ENCODE measurements at places on chromosomes 3 and 15.

- no peak for DNase-seq
Observed at GRCh38 chr3:155934230-155934629, 63.8 kb downstream of the GMPS start.

DNA sequence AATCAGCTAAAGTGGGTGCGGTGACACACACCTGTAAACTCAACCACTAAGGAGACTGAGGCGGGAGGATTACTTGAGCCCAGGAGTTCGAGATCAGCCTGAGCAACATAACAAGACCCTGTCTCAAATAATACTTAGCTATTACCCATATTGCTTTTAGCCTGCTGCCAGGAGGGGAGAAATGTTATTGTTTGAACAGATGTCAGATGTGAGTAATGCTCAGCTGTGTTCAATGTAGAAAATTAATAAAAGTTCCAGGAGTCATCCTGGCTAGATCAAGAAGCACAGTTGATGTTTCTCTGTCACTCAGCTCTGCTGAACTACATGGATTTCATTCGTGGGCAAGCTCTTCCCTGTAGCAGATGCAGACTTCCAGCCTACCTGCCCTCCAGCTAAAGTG lies 22.2 kb downstream of the LSM3 start:
- peak; percentile 18 for DNase-seq

- DNase-seq, result no peak
Observed at GRCh38 chr3:180066598-180066997, 29.9 kb upstream of the PEX5L start.

DNA sequence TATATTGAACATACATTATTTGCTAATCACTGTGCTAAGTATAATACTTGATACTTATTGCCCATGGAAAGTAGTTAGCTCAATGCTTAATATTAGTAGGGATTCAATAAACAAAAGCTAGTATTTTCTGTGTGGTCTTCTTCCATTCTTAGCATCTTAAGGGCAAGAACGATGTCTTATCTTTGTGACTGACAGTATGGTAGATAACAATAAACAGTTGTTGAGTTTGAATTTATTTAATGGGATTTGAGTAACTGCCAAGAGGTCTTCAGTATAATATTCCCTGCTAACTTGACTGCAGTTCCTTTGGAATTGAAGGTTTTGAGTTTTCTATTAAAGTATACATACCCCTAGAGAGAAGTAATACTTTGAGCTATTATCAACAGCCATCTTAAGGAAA lies 70.1 kb downstream of the ZNF609 start:
- DNase-seq, result no peak

DNA sequence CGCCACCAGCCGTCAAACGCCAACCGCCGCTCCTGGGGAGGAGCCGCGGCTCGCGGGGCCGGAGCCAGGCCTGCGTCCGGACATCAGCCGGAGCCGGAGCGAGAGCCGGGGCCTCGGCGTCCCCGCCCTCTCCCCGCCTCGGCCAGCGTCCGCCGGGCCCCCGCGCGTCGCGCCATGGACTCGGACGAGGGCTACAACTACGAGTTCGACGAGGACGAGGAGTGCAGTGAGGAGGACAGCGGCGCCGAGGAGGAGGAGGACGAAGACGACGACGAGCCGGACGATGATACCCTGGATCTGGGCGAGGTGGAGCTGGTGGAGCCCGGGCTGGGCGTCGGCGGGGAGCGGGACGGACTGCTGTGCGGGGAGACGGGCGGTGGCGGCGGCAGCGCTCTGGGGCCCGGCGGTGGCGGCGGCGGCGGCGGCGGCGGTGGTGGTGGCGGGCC lies 359 bp downstream of the ARIH1 start:
- no peak for DNase-seq

DNA sequence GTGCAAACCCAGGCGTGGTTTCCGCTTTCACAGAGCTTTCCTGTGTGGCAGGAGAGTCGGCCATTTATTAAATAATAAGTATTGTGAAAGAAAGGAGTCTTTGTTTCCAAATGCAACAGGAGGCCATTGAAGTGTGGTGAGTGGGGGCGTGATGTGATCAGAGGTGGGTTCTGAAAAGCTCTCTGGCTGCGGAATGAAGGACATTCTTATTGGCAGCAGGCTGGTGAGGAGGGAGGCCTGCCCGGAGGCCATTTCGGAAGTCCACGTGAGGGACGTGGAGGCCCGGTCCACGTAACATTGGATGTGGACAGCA lies 11.1 kb downstream of the ARNT2 start:
- no peak for DNase-seq

DNA sequence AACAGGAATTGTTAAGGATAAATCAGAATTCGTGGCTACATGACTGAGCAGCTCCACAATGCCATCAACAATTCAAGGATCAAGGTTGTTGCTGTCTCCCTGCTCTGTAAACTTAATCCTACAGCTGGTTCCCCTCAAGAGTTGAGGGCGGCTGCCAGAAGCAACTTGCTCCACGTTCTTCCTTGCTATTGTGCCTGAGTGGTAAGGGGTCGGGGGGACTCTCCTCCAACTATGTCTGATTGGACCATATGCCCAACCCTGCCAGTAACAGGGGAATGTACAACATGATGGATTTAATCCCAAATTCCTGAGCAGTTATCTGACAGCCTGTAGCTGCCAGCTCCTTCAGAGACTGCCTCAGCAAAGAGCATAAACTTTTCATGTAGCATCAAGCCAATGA lies 37.9 kb upstream of the MECOM start:
- DNase-seq, result no peak

- no peak for DNase-seq
Observed at GRCh38 chr3:41853540-41854196, 108.2 kb downstream of the ULK4 start.

DNA sequence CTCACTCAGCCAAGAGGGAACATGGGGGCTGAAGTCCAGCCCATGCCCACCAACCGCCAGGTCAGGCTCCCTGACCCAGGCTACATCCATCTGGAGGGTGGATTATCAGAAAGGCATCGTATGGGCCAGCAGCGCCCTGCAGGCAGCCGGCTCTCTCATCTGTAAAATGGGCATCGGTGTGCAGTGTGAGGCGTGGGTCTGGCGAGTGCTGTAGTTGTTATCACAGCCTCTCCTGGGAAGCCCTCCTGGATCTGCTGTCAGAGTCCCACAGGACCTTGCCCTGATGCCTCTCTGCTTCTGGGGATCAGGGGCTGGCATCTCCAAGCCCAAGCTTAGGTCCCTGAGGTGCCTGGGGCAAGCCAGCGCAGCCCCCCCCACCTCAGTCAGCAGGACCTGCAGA lies 27.4 kb downstream of the CFAP100 start:
- DNase-seq, result no peak

- DNase-seq, result peak; percentile 50
Observed at GRCh38 chr3:138434276-138434874, at the start of gene ESYT3. Gene ESYT3 (plus strand): TSS chr3:138434616. CDS start chr3:138434799, 183 bp downstream.

DNA sequence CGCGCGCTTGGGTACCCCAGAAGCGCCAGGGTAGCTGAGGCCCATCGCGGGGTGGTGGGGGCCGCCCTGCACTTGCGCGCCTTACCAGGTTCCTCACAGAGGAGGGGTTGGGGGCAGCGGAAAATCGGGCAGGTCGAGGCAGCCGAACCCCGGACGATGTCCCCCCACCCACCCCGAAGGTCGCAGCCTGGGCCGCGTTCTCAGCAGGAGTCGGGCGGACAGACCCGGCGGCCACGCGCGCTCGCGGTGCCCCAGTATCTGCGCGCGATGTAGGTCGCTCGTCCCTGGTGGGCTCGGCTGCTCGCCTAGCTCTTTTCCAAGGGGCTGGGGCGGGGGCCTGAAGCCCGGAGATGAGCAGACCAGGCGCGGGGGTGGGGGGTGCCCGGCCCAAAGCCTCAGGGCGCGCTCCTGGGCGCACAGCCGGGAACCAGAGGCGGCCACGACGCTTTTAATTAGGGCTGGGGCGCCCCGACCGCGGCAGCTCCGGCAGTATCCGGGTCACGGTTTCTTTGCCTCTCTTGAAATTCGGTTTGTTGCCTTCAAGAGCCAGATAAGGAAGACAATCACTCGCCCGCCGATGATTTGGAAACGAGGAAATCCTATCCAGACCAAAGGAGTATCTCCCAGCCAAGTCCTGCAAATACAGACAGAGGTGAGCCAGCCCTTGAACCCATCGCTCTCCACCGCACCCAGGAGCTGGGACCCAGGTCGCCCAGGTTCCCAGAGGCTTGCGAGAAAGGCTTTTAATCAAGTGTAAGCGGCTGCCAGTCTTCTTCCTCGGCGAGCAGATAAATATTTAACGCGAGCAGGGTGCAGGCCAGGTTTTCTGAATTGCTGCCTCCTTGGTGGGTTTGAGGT lies 4.6 kb downstream of the SKOR1 start:
- no peak for DNase-seq

DNA sequence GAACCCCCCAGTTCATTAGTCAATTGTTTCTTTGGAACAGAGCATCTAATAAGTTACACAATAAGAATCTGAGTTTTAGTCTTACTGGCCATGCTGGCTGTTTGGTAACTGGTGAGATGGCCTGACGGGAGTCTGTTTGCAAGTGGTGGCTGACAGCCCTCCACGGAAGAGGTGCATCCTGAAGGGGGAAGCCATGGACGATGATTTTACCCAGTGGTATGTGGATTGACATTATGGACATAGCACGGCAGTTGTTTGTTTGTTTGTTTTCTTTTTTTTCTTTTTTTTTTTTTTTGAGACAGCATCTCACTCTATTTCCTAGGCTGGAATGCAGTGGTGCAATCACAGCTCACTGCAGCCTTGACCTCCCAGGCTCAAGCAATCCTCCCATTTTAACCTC lies 156.0 kb downstream of the RPLP1 start:
- no peak for DNase-seq

DNA sequence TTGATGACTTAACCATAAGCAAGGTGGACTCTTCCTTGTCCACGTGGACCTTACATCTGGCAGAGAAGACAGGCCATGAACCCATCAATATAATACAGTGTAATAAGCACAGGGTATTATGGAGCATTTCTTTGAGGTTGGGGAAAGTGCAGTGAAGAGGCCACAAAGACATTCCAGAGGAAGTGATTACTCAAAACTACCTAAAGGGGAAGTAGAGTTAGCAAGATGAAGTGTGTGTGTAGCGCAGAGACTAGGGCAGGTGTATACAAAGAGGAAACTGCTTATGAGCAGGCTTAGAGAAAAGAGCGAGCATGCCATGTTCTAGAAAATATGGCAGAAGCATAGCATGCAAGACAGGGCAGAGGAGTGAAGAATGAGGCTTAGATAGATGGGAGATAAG lies 17.9 kb downstream of the CP start:
- DNase-seq, result no peak

DNA sequence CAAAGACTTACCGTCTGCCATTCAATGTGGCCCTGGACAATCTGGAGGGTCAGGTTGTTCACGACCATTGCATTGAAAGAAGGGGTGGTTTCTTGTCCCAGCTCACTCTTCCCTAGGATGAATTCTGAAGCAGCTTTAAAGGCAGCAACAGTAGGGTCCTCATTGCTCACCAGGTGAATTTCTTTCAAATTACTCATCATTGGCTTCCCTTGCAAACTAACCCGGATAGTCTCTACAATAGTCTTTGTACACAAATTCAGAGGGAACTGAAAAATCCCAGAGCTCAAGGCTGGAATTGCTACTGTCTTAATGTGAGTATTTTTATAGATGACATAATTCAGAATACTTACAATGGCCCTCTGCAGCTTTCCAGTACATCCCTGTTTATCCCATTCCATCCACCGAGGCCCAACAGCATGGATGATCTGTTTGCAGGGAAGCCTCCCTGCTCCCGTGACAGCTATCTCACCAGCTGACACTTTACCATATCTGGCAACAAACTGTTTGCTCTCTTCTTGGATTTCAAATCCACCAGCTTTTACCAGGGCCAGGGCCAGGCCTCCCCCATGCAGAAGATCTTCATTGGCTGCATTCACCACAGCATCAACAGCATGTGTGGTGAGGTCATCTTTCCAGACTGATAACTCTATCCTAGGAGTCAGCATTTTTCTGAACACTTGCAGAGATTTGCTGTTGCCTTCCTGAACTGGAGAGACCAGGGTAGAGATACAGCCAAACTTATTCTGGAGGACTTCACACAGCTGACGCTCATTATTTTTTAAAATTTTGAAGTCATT lies 8.6 kb downstream of the PARP9 start:
- DNase-seq, result peak; percentile 26

DNA sequence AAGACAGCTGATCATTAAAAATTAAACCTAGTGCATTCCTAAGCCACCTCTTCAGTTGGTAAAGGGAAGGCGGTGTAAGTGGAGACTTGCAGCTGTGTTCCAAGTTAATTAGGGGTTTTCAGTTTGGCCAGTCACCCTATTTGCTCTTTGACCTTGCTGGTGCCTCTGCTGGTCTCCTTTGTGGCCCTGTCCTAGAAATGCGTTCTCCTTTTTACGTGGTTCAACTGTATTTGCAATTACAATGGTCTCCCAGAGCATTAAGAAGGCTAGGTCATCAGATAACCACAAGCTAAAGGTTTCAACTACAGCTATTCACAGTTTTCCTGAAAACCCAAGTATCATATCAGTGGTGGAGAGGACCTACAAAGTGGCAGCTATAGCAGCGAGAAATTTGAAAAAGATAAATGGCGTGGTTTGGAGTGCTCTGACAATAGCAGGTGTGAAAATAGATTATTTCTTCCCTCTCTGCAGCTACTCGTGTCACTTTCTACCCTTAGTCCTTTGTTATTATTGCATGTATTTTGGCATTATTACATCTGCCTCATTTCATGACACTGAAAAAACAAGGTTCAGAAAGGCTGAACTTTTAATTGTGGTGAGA lies 203.5 kb upstream of the TBC1D5 start:
- no peak for DNase-seq

GRCh38 chr3:159840703-159841299 lies 147.8 kb upstream of the IL12A start:
- no peak for DNase-seq
